Upper lobe of right lung (tissue), 1 donor: ENCODE measurements at places on chromosomes 5 and 9. TPM values are rescaled to one million over a fixed set of nuclear protein-coding genes. Genes with fewer than 3 reads are reported as not detected.
A peak's percentile ranks its signal among the peaks of the same experiment; 100 is the strongest.

DNA sequence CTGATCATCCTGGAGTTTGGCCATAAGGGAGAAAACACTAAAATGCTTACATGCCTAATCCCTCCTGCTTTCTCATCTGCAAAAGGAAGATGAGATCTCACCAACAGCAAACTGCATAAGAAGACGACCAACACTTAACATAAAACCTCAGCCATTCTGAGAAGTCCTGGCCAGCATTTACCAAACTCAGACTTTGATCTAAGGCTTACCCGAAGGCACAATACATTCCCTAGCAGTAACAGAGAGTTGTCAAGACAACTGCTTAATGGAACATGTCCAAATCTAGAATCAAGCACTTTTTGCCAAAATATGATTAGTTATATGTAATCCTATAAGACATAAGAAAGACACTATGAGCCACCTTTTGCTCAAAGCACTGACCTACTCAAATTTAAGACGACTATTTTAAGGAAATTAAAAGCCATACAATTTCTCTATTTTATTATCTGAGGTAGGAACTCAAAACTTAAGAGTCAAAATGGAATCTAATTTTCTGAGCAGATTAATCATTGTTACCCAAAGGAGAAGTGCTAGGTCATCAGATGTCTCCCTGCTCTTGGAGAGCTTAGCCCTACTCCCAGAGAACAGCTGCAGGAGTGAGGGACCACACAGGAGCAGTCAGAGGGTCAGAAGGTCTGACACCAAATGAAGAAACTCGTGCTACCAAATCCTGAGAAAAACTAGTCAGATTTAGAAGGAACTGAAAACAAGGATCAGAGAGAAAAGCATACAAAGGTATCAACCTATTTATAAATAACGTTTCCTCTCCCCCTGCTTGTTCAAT lies 39.3 kb downstream of the EPB41L4A start:
- no peak overlapping the region for H3K27ac ChIP-seq
- no peak overlapping the region for H3K4me3 ChIP-seq
- H3K27me3 ChIP-seq, result no peaks in the 10 kb centered on the region
- no peak for DNase-seq
- H3K36me3 ChIP-seq, result no peaks in the 10 kb centered on the region

GRCh38 chr9:113428062-113428615 lies 17.6 kb downstream of the C9orf43 start:
- no peaks in the 10 kb centered on the region for H3K27me3 ChIP-seq
- no peak overlapping the region for H3K27ac ChIP-seq
- DNase-seq, result no peak
- H3K4me3 ChIP-seq, result no peak overlapping the region

GRCh38 chr9:136865768-136866103 lies 372 bp downstream of the EDF1 start:
- peaks cover 32% of the 10 kb centered on the region for H3K36me3 ChIP-seq
- peaks cover 23% of the 10 kb centered on the region for H3K4me1 ChIP-seq
- DNase-seq, result peak; percentile 79
- no peaks in the 10 kb centered on the region for H3K27me3 ChIP-seq
- peak overlapping the region; percentile 87 for H3K27ac ChIP-seq
- H3K4me3 ChIP-seq, result peak overlapping the region; percentile 77

DNA sequence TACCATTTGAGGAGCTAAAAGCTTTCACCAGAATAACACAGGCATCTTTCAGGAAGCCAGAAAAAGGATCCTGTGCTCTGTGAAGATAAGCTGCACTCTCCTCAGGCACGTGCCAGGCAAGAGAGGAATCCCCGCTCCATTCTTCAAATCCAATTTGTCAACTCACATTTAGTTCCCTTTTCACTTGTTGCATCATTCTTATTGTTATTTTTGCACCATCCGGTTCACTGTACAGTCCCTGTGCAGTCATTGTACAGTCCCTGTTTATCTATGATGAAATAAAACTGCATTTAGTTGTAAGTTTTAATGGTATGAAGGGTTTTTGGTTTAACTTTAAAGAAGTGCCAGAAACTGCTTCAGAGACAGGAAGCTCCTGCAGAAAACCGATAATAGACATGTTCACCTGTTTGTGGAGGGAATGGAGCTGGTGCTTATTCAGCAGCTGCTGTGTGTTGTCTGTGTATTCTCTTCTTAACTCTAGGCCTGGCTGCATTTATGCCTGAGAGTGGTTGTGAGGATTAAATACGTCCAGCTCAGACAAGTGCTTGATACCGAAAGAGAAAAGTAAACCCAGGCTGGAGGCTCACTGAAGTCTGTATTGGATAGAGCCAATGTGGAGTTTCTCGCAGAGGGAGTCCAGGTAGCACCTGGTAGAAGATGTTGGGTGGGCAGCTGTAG lies 22.4 kb downstream of the IFNW1 start:
- H3K27ac ChIP-seq, result no peak overlapping the region
- H3K4me1 ChIP-seq, result peaks cover 4% of the 10 kb centered on the region
- H3K36me3 ChIP-seq, result no peaks in the 10 kb centered on the region
- DNase-seq, result no peak
- no peak overlapping the region for H3K4me3 ChIP-seq
- H3K27me3 ChIP-seq, result no peaks in the 10 kb centered on the region

GRCh38 chr9:83406921-83407320 lies 131.3 kb downstream of the FRMD3 start:
- no peak overlapping the region for H3K27ac ChIP-seq
- H3K27me3 ChIP-seq, result no peaks in the 10 kb centered on the region
- no peak for DNase-seq
- no peaks in the 10 kb centered on the region for H3K4me1 ChIP-seq
- no peak overlapping the region for H3K4me3 ChIP-seq

TLR4 gene
- 45.9 TPM for total RNA-seq

DNA sequence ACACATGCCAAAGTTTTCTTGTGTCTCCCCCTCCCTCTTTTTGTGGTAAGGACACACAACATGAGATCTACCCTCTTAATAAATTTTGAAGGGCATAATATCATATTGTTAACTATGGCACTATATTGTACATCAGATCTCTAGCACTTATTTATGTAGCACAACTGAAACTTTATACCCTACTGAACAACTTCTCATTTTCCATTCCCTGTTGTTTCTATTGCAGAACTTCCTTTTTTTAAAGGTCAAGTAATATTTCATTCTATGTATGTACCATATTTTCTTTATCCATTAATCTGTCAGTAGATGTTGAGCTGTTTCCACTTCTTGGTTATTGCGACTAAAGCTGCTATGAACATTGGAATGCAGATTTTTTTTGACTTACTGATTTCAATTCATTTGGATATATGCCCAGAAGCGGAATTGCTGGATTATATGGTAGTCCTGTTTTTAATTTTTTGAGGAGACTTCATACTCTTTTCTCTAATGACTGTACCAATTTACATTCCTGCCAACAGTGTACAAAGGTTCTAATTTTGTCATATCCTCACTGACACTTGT lies 305.3 kb downstream of the PRR16 start:
- H3K36me3 ChIP-seq, result no peaks in the 10 kb centered on the region
- H3K4me1 ChIP-seq, result no peaks in the 10 kb centered on the region
- H3K27ac ChIP-seq, result no peak overlapping the region
- DNase-seq, result no peak
- H3K4me3 ChIP-seq, result no peak overlapping the region

BASP1 gene
- 31.1 TPM for total RNA-seq

DNA sequence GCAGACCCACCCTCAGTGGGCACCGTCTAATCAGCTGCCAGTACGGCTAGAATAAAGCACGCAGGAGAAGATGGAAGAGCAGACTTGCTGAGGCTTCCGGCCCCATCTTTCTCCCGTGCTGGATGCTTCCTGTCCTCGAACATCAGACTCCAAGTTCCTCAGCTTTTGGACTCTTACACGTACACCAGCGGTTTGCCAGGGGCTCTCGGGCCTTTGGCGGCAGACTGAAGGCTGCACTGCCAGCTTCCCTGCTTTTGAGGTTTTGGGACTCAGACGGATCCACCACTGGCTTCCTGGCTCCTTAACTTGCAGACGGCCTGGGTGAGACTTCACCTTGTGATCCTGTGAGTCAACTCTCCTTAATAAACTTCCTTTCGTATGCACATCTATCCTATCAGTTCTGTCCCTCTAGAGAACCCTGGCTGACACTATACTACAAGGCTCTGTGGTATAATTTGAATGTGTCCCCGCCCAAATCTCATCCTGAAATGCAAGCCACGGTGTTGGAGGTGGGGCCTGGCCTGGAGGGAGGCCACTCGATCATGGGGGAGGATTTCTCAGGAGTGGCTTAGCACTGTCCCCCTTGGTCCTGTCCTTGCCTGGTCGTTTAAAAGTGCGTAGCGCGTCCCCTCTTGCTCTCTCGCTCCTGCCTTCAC lies 31.1 kb upstream of the NRARP start:
- H3K4me1 ChIP-seq, result no peaks in the 10 kb centered on the region
- H3K36me3 ChIP-seq, result no peaks in the 10 kb centered on the region
- DNase-seq, result no peak
- no peak overlapping the region for H3K27ac ChIP-seq
- H3K27me3 ChIP-seq, result no peaks in the 10 kb centered on the region
- no peak overlapping the region for H3K4me3 ChIP-seq

DNA sequence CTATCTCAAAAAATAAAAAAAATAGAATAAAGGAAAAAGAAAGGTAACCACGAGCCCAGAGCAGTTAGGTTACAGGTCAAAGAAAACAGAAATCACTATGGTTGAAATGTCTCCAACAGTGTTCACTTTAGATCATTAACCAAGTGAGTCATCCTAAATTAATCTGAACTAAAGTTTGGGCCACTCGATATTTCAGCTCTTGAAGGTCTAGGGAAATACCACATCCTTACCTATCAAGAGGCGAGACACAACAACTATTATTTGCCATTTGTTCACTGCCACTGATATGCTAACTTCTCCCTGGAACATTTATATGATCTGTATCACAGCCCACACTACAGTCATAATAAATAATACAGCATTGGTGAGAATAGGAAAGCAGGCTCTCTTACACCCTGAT lies 111.3 kb upstream of the NR5A1 start:
- no peak overlapping the region for H3K4me3 ChIP-seq
- H3K4me1 ChIP-seq, result no peaks in the 10 kb centered on the region
- no peak overlapping the region for H3K27ac ChIP-seq
- no peak for DNase-seq
- no peaks in the 10 kb centered on the region for H3K36me3 ChIP-seq
- H3K27me3 ChIP-seq, result no peaks in the 10 kb centered on the region

DNA sequence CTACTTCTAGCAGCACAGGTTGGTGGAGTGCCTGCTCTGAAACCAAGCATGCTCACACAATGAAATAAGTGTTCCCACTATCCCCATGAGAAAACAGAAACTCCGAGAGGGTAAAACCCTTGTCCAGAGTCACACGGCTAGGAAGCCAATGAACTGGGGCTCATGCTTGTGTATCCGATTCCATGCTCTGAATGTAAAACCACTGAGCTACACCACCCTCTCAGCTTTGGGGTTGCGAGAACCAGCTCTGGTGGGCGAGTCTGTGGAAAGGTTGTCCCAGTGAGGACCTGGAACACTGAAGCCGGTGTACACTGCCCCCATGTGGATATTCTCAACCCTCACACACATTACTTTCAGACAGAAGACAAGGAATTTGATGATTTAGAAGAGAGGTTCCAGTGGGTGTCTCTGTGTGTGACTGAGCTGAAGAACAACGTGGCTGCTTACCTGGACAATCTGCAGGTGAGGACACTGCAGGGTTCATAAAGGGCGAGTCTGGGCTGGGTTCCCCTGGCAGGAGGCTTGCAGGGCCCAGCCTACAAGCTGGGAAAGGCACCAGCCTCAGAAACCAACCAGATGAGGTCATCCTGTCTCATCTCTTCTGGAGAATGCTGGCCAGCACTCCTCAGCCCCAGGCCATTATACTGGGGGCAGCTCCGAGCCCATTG lies 37.4 kb downstream of the ARHGEF37 start:
- no peaks in the 10 kb centered on the region for H3K27me3 ChIP-seq
- H3K4me1 ChIP-seq, result no peaks in the 10 kb centered on the region
- H3K27ac ChIP-seq, result no peak overlapping the region
- H3K36me3 ChIP-seq, result peaks cover 43% of the 10 kb centered on the region
- H3K4me3 ChIP-seq, result no peak overlapping the region
- no peak for DNase-seq

DNA sequence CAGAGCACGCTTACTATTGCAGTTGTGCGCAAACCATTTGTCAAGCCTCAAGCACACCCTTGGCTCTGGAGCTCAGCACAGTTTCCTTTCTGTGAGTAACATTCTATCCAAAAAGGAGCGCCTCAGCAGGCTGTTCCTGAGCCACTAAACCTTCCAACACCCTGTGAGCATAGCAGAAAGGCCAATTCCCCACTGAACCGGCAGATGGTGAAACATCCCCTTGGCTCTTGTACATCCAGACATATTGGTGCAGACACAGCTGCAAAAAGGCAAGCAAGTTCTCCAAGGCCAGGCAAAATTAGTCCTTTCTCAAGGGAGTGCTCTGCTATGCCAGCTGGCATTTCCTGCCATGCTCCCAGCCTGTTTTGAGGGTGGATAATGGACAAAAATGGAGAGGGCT lies 44.1 kb upstream of the CEMIP2 start:
- no peak overlapping the region for H3K4me3 ChIP-seq
- DNase-seq, result no peak
- H3K27me3 ChIP-seq, result no peaks in the 10 kb centered on the region
- no peaks in the 10 kb centered on the region for H3K36me3 ChIP-seq
- H3K27ac ChIP-seq, result no peak overlapping the region
- peaks cover 7% of the 10 kb centered on the region for H3K4me1 ChIP-seq

PAXX gene
- total RNA-seq, result 53.1 TPM

DNA sequence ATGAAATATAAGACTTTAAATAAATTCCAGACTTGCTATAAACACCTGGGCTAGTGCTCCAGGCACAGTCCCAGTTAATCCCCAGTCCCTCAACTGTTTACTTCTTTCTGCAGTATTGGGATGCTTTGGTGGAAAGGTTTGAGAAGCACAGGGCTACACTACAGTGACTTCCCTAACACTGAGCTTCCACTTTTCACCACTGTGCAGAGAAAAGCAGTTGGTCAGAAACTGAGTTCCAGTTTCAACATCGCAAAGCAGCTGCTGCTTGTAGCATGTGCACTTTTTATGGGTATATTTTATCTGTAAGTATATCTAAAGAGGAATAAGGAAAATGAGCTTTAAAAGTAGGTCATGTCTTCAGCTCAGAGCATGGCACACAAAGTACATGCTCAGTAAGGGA lies 339.7 kb downstream of the NTRK2 start:
- H3K36me3 ChIP-seq, result no peaks in the 10 kb centered on the region
- no peak overlapping the region for H3K4me3 ChIP-seq
- H3K27me3 ChIP-seq, result no peaks in the 10 kb centered on the region
- no peak for DNase-seq
- no peaks in the 10 kb centered on the region for H3K4me1 ChIP-seq

- H3K4me1 ChIP-seq, result no peaks in the 10 kb centered on the region
- no peak overlapping the region for H3K27ac ChIP-seq
- H3K27me3 ChIP-seq, result no peaks in the 10 kb centered on the region
- no peak for DNase-seq
- H3K4me3 ChIP-seq, result no peak overlapping the region
- H3K36me3 ChIP-seq, result no peaks in the 10 kb centered on the region
Measured at GRCh38 chr5:171770153-171770552, 15.5 kb upstream of the SMIM23 start.
